ENCODE measurements at places on chromosomes 7 and 10.

- DNase-seq = no peak
Observed at GRCh38 chr10:9437131-9437530, 1382.6 kb downstream of the GATA3 start.

GRCh38 chr7:98223898-98224700 is 12.9 kb downstream of the BHLHA15 start:
- DNase-seq = no peak

GRCh38 chr10:89274928-89275327 is 23.4 kb upstream of the LIPA start:
- no peak for DNase-seq

DNA sequence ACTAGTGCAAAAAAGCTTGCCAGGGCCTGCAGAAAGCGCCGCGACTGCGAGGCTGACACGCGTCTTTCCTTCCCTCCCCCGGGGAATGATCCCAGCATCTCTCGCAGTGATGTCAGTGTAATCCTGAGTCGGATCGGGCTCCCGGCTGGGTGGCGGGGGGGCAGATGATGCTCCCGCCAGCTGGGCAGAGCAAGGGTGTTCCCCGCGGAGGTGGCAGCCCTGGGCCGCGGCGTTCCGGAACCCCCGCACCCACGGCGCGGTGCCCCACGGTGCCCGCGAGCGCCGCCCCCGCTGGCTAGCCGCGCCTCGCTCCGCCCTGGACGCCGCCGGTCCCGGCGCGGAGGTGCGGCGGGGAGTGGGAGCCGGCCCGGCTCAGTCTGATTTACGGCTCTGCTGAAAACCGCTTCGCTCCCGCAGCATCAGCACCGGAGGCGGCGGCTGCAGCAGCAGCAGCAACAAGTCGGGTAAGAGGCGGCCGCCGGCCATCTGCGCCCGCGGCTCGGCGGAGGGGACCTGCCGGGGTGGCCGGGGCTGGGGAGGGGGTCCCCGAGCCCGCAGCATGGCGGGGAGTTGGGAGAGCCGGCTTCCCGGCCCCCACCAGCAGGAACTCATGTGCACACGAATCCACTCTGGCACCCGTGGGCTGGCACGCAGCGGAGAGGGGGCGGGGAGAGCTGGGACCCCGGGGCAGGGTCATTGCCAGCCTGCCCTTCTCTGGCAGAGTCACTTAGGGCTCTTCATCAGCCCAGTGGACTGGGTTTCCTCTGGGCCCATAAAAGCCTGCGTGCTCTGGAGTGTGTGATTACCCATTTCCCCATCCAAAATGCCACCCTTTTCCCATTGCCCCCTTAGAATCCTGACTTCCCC is at the start of gene ZNF365:
Gene ZNF365 (plus strand): TSS at position 375 of the 867 bp plus-strand sequence. CDS start 1,825 bp downstream, outside the sequence.
- DNase-seq = peak; percentile 50

DNA sequence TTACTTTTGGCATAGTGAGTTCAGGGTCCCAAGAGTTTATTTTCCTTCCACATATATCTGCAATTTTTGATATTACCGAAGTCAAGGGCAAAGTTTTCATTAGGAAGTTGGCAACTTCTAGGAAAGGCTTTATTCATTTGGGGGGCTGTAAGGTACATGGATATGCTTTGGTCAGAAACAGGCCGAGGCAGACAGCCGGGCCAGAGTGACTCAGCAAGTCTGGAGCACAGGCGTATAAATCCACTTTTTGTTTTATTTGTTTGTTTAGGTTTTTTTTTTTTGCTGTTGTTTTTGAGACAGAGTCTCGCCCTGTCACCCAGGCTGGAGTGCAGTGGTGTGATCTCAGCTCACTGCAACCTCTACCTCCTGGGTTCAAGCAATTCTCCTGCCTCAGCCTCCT is 3.7 kb downstream of the ZNF680 start:
- no peak for DNase-seq

- no peak for DNase-seq
Observed at GRCh38 chr10:52653263-52653909, 119.2 kb downstream of the MBL2 start.

DNA sequence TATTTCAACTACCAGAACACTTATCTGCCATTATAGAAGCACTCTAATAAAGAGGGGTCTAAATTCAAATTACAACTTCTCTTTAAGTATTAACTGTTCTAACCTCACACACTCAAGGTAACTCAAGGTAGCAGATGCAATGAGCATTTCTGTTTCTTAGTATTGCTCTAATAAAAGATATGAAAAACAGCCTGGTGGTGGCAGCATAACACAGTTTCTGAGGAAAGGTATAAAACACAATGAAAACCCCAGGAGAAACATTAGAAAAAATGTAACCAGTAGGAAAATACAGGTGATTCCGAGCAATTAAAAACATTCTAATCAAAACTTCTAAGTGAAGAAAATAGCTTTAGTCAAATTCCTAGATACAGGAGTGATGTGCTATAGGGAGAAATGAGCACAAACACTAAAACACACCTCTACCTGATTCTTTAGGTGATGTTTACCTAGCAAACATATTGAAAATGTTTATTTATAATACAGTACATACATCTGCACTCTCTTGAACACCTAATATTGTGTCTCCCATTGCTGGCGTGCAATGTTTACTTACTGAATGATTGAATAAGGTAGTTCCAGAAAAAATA is 3.5 kb downstream of the MKRN1 start:
- no peak for DNase-seq

DNA sequence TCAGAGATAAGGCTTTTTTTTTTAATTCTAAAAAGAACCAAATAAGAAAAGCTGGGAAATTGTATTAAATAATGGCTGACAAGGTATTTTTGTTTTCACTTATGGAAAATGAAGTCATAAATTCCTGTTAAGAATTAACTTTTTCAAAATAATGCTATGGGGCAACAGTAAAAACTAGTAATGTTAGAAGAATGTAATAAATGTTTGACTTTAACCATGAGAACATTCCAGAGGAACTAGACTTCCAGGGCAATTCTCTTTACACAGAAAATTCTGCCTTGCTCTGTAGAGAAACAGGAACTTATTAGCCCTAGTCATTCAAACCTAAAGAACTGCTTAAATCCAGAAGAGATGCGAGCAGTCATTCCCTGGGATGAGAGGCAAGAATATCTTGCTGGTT is 571.1 kb downstream of the IPMK start:
- no peak for DNase-seq

GRCh38 chr10:86085136-86085535 is 281.5 kb downstream of the GRID1 start:
- no peak for DNase-seq

- DNase-seq = no peak
Observed at GRCh38 chr7:97019710-97020225, 4.9 kb downstream of the DLX5 start.

GRCh38 chr7:64651203-64651602 is 14.7 kb upstream of the ZNF107 start:
- DNase-seq = no peak

DNA sequence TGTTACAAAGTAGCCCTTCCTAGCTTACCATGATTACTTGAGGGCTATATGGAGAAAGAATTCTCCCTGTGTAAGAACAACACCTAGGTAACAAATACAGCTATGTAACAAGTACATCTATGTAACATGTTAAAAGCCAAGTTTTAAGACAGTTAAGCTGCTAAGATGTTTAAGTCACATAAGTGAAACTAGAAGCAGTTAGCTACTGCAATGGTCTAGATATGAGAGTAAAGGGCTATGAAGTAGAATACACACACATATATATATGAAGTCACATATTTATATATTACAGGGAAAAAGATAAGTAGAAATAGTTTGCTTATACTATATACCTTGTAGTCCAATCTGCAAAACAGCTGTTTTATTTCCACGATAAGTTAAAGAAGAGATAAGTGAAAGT is 14.4 kb downstream of the POT1 start:
- no peak for DNase-seq

- peak; percentile 59 for DNase-seq
Observed at GRCh38 chr10:119871881-119872609, 598 bp downstream of the MCMBP start.

GRCh38 chr7:69790977-69791724 is 192.9 kb downstream of the AUTS2 start:
- DNase-seq = no peak

GRCh38 chr10:112911206-112911605 is 38.8 kb upstream of the TCF7L2 start:
- DNase-seq = no peak

GRCh38 chr10:77029777-77030717 is 607.6 kb downstream of the KCNMA1 start:
- DNase-seq = no peak

GRCh38 chr7:34748728-34749089 is 90.7 kb downstream of the NPSR1 start:
- no peak for DNase-seq

DNA sequence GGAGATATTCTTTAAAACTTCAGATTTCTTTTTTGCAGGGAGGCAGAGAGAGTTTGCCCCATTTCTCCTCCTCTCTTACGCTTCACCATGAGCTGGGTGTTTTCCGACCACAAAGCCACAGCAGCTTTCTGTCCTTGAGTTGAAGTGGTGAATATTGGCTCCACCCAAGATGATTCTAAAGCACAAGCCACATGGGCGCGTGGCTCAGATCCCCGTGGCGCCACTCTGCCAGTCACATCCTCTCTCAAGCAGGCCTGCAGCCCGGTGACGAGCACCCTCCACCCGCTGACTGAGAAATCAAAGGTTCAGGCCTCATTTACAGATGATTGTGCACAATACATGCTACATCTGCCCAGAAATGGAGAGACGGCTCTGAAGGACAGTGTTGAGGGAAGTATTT is 27.6 kb upstream of the RNF32 start:
- peak; percentile 86 for DNase-seq

DNA sequence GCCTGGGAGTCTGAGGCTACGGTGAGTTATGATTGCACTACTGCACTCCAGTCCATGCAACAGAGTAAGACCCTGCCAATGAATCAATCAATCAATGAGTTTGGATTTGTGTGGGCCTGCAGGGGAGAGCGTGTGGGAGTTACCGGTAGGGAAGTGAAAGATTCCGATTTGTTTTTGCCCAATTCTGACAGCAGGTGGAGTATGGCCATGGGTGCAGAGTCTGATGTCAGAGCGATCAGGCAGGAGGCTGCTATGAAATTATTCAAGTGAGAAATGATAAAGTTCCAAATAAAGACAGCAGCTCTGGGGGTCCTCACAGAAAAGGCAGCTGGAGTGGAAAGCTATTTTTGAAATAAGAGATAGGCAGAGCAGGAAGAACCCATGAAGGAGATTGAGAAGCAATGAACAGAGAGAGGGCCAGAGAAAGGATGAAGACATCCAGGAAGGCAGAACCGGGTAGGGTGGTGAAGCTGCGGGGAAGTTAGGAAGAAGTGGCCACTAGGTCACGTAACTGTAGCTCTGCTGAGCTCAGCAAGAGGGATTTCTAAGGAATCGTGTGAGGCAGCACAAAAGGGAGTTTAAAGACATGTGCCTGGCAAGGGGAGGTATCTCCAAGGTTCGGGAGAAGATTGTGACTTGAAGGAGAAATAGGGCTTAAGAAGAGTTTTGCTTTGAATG is 93.7 kb upstream of the NMT2 start:
- DNase-seq = no peak

DNA sequence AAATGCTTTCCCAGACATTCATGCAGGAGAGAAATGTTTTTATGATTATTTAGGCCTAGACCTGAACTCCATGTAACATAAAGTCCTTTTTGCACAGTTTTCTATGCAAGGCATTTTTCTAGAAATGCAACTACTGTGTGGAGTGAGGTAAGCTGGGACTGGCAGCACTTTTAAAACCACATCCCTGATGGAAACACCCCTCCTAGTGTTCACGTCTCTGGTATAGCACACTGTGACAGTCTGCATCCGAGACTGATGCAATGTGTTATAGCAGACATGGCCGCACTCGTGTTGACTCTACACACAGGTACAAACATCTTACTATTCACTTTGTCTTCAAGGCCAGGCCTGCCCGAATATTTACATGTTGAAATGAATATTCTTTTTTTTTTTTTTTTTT is 19.3 kb upstream of the ERCC6 start:
- no peak for DNase-seq

DNA sequence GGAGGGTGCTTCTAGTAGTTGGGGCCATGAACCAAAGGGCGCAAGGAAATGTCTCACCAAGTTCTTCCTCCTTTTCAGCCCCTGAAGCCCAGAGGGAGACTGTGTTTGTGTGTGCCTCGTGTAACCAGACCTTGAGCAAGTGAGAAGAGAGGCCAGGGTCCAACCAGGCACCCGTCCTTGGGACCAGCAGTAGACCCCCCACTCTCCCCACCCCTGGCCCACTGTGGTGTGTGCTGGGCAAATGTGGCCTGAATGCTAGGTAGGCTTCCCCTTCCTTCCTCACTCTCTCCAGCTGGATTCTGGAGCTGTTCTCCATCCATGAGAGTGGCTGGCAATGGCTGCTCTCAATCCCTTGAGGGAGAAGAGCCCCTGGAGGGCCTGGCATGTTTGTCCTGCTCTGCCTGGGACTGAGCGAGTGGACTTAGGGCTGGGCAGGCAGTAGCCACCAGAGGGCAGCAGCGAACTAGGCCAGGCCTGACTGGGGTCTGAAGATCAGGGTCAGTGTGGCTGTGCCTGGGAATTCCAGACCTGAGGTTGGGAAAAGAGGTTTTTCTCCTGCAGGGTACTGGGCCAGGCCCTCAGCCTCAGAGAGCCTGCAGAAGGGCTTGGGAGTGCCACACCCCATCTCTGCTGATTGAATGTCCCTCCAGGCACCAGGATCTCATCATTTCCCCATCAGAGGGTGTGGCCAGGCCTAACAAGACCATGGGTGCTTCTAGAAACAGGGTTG is 12.5 kb downstream of the SFRP5 start:
- peak; percentile 28 for DNase-seq

- no peak for DNase-seq
Observed at GRCh38 chr7:106248600-106248999, 36.2 kb downstream of the NAMPT start.

DNA sequence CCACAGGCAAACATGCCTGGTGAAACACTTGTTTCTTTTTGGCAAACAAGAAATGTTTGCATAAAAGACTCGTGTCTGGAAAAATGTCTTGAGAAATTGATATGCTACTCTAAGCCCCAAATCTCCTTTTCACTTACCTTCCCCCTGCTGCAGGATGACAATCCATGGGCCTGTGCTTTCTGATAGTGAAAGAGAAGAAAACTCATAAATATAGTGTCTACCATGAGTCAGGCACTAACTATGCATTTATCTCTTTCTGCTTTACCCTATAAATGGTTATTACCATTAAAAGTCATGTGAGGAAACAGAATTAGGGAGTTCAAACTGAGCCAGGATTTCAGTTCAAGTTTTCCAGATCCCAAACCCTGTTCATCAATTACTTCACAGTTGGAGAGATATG is 6.6 kb upstream of the TARP start:
- no peak for DNase-seq

DNA sequence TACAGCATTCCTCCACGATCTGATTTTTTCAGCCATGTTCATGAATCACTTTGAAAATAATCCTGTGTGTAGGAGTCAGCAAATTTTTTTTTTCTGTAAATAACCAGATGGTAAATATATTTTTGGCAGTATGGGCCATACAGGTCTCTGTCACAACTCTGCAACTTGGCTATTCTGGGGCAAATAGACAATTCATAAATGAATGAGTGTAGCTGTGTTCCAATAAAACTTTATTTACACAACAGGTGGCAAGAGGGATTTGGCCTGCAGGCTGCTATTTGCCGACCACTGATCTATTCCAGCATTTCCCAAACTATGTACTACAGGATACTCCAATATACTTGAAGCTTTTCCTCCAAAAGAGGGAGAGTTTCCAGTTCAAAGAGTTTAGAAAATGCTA is 78.7 kb upstream of the SVIL start:
- no peak for DNase-seq
